Endothelial cell of umbilical vein (primary cell): ENCODE measurements at places on chromosomes 2 and 18. TPM values are rescaled to one million over a fixed set of nuclear protein-coding genes. Genes with fewer than 3 reads are reported as not detected.

The ETAA1 gene
- total RNA-seq, result 15.9 and 17.5 TPM in 2 replicates

The ERLEC1 gene
- 37.6 TPM in 2 replicates for total RNA-seq

The RAB17 gene
- total RNA-seq, result 0.55 and 0.77 TPM in 2 replicates

The CRYBA2 gene
- total RNA-seq, result not detected in 2 replicates

The SERPINB4 gene
- total RNA-seq, result not detected in 2 replicates

The REEP1 gene
- total RNA-seq, result 0.21 and 0.53 TPM in 2 replicates

The COLEC12 gene
- total RNA-seq, result 13.8 and 17.1 TPM in 2 replicates

The SERPINB12 gene
- not detected in 2 replicates for total RNA-seq

The PRKCE gene
- 27.9 and 31.9 TPM in 2 replicates for total RNA-seq

The HOXD9 gene
- total RNA-seq, result 3.5 and 3.9 TPM in 2 replicates

The RASGRP3 gene
- total RNA-seq, result 39.6 and 42.1 TPM in 2 replicates
